Cortex of kidney (tissue), 1 donor: ENCODE measurements at places on chromosomes 3 and 15.

- DNase-seq: no peak
Measured at GRCh38 chr3:105365081-105365390, 1.7 kb upstream of the ALCAM start.

GRCh38 chr3:193241716-193242115 lies 694 bp downstream of the PLAAT1 start:
- DNase-seq: no peak

DNA sequence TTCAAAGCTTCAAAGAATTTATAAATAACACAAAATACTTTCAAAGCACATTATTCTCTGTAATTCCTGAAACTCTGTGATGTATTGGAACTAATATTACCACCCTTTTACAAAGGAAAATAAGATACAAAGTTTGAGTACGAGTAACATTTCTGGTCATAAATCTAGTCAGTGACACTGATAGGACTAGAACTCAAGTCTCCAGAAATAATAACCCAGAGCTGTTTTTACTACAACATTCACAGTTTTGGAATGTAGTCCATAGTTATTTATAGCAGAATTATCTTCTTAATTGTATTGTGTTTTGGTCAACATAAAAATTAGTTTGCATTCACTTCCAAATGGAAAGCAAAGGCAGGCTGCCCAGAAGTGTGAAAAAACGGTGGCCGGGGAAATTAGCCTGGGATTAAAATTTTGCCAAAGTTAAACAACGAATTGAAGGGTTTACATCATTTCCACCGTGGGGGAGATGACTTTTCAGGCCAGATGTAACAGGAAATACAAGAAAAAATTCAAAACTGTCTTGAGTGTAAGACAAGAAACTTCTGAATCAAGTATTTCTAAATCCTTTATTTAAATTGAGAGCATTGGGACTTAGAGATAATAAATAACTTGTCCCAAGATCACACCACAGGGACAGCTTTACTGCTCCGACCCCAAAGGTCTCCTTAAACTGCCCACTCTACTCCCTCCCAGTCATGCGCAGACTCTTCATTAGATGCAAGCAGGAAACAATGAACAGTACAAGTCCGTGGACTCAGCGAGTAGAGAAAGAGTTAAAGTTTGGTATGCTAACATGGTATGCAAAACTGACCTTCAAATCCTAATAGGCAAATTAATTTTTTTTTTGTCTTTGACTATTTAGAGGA lies 74.3 kb upstream of the VGLL4 start:
- DNase-seq: no peak

- DNase-seq: no peak
Measured at GRCh38 chr3:1007866-1008265, 85.0 kb upstream of the CNTN6 start.

DNA sequence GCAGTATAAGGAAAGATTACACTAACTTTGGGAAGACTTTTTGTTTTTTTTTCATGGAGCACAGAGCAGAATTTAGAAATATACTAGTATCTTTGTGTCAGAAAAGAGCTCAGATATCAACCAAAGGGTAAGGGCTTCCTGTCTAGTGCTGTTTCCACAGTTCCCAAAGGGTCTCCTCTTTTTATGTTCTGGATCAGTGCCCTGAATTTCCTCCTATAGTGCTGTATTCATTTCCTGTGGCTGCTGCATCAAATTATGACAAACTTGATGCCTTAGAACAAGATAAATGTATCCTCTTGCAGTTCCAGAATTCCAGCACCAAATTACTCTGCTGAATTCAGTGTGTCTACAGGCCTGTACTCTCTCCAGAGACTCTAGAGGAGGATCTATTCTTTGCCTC lies 219.8 kb upstream of the THRB start:
- DNase-seq: no peak

- DNase-seq: no peak
Measured at GRCh38 chr3:72328755-72329277, 519.4 kb downstream of the SHQ1 start.

GRCh38 chr3:100720426-100720825 lies 11.1 kb downstream of the TFG start:
- DNase-seq: no peak

GRCh38 chr3:187020376-187020775 lies 90.0 kb downstream of the ST6GAL1 start:
- no peak for DNase-seq

- no peak for DNase-seq
Measured at GRCh38 chr3:63349583-63350573, 71.8 kb downstream of the SYNPR start.

DNA sequence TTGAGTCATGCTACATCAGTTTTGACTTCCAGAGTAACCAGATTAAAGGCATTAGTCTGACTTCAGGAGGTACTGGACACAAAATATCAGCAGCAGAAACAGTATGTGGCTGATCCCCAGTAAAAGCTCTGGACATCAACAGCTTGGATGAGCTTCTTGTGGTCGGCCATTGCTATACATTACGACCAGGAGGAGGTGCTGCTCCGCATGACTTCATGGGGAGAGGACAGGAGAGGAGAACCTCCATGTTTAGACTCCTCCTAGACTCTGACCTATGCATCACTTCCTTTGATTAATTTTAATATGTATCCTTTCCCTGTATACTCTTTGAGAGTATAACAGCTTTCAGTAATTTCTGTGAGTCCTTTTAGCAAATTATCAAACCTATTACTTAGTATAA lies 285.6 kb upstream of the ARHGEF26 start:
- DNase-seq: no peak

DNA sequence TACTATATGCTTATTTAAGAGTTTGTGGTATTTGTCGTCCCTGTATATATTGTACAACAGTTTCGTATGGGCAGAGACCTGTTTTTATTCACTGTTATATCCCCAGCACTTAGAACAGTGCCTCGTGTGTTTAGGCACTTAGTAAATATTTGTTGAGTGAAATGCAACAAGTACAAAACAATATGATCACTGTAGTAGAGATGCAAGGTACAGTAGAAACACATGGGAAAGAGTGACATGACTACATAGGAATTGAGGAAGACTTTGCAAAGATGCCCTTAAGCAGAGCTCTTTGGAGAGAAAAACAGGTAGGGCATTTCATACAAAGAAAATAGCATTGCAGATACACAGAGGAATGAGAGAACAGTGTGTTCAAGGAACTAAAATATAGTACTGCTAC lies 18.3 kb downstream of the RASA2 start:
- DNase-seq: no peak
